H54 (cell line): ENCODE measurements at places on chromosomes 6 and 20.

DNA sequence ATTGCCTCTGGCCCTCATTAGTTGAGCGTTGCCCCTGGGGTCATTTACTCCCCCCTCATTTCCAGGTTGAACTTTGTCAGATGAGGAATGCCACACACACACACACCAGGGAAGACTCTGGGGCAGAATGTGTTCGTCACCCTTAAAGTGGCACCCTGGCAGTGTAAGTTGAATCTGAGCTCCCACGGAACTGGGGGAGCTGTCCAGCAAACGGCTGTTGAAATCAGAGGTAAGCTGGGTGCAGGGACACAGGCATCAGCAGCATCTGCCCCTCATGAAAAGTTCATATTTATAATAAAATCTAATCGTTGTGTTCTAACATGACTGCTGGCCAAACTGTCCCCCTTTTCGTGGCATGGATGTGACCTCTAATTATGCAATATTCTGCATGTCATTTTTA, 4.3 kb upstream of the MC3R start:
- DNase-seq, result no peak

DNA sequence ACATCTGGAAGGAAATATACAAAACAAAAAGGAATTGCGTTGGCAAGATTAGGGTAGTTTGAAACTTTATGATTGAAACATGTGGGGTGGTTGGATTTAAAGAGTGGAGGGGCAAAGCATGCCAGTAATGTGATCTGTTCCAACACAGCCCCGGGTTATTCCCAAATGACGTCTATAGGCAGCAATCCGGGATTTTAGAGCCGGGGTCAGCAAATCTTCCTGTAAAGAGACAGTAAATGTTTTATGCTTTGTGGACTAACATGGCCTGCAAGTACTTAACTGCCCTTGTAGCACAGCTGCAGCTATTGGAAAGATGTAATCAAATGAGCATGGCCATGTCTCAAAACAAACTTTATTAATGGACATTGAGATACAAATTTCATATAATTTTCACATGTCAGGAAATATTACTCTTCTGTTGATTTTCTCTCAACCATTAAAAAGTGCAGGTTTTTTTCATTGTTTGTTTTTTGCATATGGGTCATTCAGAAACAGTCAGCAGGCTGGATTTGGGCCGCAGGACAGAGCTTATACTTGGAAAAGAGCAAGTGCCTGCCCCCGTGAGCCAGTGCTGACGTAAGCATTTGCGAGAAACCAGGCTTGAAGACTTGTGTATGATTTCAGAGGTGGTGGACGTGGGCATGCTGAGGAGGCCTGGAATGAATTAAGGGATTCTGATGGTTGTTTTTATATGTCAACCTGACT, 136.5 kb downstream of the DOK5 start:
- DNase-seq, result no peak

GRCh38 chr6:33971580-33971979, 167.8 kb upstream of the MLN start:
- DNase-seq, result no peak

DNA sequence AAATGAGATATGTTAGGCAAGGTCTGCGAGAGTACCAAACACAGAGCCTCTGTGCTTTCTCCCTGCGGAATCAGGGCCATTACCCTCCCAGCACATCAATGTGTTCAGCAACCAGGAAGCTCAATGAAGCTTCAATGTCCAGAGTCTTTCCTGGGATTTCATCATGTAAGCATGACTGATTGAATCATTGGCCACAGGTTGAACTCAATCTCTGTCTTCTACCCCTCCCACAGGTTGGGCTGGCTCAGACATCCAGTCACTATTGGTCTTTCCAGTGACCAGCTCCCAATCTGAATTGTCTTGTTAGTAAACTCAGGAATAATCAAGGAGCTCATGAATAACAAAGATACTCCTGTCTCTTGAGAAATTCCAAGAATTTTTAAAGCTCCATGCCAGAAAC, 2.7 kb upstream of the DTD1 start:
- no peak for DNase-seq

GRCh38 chr20:37443596-37443995, 77.5 kb upstream of the NNAT start:
- no peak for DNase-seq

DNA sequence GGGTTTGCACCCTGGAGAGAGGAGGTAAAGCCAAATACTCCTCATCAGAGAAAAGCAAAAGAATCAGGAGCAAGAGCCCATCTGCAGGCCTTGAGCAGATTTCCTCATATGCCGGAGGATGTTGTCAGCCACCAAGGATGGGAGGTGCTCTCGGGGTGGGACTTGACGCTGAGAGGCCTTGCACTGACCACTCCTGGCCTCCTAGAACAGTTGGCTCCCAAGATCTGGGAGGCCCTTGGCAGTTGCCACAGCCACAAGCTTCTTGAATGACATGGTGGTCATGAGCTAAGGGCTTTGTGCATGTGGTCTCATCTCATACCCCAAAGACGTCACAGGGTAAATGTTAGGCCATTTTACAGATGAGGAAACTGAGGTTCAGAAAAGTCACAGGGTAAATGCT, 75.2 kb upstream of the PMEPA1 start:
- no peak for DNase-seq

DNA sequence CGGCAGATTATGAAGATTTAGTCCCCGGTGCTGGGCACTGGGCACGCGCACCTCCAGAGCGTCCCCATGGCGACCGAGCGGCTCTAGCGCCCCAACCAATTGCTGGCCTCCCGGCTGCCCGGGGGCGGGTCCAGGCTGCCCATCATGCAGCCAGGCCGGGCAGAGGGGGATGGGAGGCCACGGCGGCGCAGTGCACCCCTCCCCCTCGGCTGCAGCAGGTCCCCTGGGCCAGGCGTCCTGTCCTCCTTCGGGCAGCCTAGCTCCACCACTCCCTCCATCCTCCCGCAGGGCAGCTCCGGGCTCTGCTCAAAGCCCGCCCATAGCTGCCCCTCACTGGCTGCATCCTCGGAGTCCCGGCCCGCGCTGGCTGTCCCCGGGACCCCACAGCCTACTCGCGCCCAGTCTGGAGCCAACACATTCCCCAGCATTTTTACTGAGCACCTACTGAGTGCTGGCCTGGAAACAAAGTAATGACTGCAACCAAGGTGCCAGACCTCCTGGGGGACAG, 99.4 kb downstream of the ASXL1 start:
- DNase-seq, result no peak

DNA sequence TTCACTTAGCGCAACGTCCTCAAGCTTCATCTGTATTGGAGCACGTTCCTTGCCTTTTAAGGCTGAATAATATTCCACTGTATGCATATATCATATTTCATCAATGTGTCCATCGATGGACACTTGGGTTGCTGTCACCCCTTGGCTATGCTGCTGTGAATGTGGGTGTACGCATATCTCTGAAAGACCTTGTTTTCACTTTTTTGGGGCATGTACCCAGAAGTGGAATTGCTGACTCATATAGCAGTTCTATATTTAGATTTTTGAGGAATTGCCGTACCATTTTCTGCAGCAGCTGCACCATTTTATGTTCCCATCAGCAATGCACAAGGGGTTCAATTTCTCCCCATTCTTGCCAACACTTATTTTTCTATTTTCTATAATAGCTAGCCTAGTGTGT, 22.8 kb upstream of the SLC23A2 start:
- DNase-seq, result no peak

GRCh38 chr6:165223736-165224135, 85.7 kb downstream of the C6orf118 start:
- DNase-seq, result no peak

GRCh38 chr20:5212907-5213487, 86.2 kb downstream of the CDS2 start:
- DNase-seq, result no peak

- DNase-seq, result no peak
Observed at GRCh38 chr6:33960345-33961313, 156.8 kb upstream of the MLN start.

DNA sequence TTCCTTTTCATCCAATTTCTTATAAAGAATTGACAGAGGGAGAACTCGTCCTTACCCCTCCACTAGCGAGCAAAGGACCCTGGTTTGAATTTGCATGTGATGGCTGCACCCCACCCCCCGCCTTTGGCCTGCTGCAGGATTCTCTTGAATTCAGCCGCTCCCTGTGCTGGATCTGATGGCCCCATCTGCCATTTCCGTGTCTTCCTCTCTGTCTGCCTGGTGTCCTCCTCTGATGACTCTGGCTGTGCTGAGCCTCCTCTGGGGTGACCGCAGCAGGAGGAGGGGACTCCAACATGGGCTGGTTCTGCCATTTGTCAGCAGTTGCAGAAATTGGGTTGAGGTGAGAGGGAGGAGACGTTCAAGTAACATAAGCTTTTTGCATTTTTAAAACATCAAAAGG, 188.8 kb downstream of the DLL1 start:
- no peak for DNase-seq

- DNase-seq, result peak; percentile 80
Observed at GRCh38 chr20:61556111-61556510, 304.1 kb downstream of the CDH4 start.

- no peak for DNase-seq
Observed at GRCh38 chr20:37936451-37936850, 33.5 kb downstream of the VSTM2L start.

DNA sequence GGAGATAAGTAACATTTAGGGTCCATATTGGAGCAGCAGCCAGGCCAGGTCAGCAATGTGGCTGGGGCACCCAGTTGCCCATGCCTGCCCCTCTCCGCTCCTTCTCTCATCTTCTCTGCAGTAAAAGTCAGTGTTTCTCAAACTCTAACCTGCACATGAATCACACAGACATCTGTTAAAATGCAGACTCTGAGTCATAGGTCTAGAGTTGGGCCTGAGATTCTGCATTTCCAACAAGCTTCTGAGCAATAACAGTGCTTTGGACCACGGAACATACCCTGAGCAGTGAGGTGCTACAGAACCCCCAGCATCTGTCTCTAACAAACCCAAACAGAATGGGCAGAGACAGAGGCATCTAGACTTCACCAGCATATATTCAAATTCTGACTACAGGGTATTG, 10.1 kb downstream of the PHF10 start:
- DNase-seq, result no peak

DNA sequence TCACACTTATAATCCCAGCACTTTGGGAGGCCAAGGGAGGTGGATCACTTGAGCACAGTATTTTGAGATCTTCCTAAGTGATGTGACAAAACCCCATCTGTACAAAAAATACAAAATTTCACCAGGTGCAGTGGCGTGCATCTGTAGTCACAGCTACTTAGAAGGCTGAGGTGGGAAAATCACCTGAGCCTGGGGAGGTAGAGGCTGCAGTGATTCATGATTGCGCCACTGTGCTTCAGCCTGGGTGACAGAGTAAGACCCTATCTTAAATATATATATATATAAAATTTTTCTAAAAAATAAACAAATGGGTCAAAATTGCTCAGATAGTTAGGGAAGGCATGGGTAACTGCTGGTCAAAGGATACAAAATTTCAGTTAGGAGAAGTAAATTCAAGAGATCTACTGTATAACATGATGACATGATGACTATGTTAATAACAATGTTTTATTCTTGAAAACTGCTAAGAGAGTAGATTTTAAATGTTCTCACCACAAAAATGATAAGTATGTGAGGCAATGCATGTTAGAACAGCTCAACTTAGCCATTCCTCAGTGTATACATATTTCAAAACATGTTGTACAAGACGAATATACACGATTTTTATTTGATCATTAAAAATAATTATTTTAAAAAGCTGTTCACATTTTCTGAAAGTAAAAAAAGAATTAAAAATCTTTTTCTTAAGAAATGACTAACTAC, 24.4 kb downstream of the TBC1D32 start:
- no peak for DNase-seq

DNA sequence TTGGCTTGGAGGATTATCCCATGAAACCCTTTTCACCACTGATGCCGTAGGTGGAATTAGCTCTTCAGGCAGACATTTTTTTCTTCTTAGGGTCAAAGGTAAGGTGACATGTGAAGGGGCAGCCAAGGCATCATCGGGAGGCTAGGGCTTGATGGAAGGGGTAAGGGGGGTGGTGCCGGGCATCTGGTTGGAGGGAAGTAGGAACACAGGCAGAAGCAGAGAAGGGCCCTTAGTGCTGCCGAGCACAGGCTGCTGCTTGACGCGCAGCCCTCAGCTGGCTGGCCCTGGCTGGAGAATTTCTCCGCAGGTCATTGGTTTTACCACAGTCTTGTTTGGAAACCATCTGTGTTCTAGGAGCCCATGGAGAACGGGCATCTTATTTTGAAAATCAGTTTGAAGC, 54.7 kb downstream of the TRAF3IP2 start:
- DNase-seq, result no peak

DNA sequence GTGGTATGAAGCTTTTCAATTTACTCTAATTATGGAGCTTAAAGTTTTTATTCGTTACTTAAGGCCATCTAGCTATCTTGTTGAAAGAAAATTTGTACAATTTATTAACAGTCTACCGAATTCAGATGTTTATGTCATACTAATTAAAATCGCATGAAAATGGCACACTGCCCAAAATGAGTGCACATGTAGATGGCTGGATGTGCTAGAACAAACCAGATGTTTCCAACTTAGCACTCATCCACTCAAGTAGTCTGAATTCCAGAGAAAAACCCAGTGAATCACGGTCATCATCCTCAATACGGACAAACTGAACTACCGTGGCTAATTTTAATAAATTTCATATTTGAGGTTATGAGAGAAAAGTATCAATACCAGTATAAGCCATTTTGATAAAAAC, 70.4 kb downstream of the COL12A1 start:
- DNase-seq, result no peak

DNA sequence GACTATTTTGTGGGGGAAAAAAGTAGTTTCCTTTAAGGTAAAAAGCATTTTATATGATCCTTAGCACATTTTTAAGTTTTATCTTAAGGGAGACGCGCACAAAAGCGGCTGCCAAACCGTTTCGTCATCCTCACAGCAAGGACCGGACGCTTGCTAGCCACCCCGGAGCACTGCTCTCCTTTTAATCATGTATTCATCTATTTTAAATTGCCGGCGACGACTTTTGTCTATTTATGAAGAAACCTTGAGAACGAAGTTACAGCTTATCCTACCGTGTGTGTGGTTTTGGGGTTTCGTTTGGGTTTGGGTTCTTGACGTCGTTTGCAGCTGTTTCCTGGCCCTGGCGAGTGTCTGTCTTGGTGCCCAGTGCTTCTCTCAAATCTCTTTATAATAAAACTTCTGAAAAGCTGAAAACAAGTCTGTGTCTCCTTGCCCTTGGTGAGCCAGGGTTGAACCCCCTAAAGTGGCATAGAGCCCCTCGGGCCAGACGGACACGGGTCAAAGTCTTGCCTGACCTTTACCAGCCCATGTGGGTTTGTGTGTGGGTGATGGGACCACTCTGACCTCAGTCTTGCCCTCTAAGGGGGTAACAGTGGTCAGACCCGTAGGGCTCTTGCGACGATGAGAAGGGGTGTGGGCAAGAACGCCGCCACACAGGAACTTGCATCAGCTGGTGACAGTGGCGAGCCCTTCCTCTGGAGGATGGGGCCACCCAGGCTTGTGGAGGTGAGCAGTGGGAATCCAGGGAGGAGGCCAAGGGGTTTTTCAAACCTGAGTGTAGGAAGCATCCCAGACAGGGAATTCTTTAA, 117.6 kb downstream of the JPH2 start:
- no peak for DNase-seq

GRCh38 chr6:41371992-41372831, 36.8 kb downstream of the NCR2 start:
- DNase-seq, result no peak
